ENCODE measurements at places on chromosomes 7 and 10.

- DNase-seq = peak; percentile 46
These were observed 102.8 kb downstream of the PIP4K2A start for GRCh38 chr10:22611425-22612115.

DNA sequence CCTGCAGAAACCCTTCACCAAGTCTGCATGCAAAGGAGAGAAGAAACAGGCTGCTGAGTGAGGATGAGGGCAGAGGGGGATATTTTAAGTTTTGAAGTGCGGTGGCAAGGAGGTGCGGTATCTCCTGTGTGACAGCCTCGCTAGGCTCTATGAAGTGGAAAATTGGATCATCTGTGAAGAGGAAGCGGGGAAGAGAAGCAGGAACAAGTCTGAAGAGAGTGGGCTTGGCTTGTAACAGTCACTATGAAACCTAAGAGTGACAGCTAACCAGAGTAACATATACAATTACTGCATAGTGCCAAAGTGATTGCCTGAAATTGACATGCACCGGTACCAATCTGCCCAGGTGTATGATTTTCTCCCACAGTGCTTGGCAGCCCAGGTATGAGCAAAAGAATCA lies 287.5 kb upstream of the KLF14 start:
- DNase-seq = no peak

DNA sequence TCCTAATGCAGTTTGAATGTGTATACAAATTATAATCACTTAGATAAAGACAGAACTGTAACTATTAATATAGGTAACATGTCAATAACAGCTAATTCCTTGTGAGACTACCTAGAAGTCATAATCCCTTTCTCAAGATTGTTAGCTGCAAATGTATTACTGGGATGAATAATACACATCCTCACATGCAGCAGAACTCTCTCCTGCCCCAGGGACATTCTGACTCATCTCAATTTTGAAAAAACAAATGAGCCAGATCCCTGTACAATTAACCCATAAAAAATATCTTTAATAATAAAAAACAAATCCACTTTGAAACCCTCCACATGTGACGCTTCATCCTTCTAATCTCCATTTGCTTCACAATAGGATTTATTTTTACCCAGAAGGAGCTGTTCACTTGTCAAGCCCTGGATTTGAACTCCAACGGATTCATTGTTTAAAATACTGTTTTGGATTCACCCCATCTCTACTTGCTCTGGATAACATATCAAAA lies 428.4 kb upstream of the TEX47 start:
- DNase-seq = no peak

- DNase-seq = no peak
These were observed 937.7 kb upstream of the LRRN3 start for GRCh38 chr7:110153222-110153621.

DNA sequence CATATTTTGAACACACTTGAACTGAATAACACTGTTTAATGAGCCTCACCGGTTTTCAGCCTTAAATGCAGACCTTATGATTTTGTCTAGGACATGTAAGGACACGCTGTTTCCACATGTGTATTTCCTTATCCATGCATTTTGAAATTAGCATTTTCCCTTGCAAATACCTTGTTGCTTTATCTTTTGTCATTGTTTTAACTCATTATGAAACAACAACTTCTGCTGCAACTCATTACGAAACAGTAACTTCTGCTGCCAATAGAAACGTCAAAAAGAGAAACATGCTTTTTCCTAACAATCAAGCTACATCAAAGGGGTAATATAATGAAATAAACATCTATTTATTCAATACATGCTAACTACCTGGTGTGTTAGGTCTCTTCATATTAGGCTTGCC lies 322.0 kb downstream of the AGMO start:
- no peak for DNase-seq

GRCh38 chr10:51180141-51180540 lies 105.9 kb downstream of the PRKG1 start:
- DNase-seq = no peak

GRCh38 chr7:111223802-111224253 lies 132.9 kb downstream of the LRRN3 start:
- no peak for DNase-seq

Measured in stimulated activated CD4-positive, alpha-beta T cell treated with anti-CD3 and anti-CD28 coated beads, Interleukin-4, amount 100 ng/mL, for 48 hours (primary cell).